ENCODE measurements at places on chromosomes 7 and 10. TPM values are rescaled to one million over a fixed set of nuclear protein-coding genes. Genes with fewer than 3 reads are reported as not detected.

The WNT2 gene
- polyA plus RNA-seq: 3.1 TPM

The CALML3 gene
- polyA plus RNA-seq: 0.04 TPM

The SFTPA1 gene
- polyA plus RNA-seq: 3,653 TPM

The PPP1R3C gene
- polyA plus RNA-seq: 2.2 TPM
